ENCODE measurements at places on chromosomes 11 and 22.

- no peak for DNase-seq
These were observed 55.1 kb downstream of the BCR start for GRCh38 chr22:23235425-23235824.

- DNase-seq: no peak
These were observed 296.6 kb downstream of the LUZP2 start for GRCh38 chr11:24793479-24793878.

GRCh38 chr22:21078916-21079315 is 33.2 kb downstream of the LRRC74B start:
- no peak for DNase-seq

DNA sequence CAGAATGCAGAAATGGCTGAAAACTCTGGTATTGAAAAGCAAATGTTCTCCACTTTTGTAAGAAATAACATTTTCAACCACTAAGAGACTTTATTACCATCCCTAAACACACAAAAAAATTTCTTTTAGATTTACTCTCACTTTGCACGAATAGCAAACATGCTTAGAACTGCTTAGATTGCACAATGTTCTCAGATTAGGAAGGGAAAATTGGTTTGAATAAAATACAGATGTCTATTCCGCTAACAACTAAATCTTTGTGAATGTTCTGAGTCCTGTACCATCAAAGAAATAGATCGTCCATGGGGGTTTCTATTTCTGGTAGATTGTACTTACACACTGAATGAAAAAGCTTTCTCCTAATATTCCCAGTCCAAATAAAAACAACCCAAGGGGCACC is 40.1 kb downstream of the BDNF start:
- no peak for DNase-seq

DNA sequence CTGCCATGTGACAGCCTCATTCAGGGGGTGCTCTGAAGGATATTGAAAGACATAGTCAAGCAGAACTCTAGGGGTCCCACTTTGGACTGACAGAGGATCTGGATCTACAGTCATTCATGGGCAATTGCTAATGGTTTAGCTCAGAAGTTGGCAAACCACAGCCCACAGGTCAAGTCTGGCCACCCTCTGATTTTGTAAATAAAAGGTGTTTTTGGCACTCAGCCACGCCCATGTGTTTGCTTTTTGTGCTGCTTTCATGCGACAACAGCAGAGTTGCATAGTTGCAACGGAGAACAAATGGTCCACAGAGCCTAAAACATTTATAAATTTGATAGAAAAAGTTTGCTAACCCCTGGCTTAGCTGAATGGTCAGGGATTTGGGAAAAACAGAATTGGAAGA is 41.7 kb downstream of the RPS6KA4 start:
- DNase-seq: no peak

GRCh38 chr22:36589856-36590255 is 60.9 kb upstream of the EIF3D start:
- DNase-seq: no peak

DNA sequence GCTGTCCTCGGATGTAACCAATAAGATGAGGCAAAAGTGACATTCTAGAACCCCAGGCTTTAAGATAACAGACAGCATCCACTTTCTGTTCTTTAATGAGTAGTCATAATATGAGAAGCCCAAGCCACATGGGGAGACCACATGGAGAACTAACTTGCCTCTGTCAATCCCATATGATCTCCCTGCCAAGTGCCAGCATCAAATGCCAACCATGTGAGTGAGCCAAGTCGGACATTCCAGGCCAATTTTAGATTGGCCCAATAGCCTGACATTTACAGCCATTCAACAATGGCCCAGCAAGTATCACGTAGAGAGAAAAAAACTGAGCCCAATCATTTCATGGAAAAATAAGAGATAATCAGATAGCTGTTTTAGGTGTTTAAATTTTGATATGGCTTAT is 2048.3 kb upstream of the RAG2 start:
- DNase-seq: no peak

DNA sequence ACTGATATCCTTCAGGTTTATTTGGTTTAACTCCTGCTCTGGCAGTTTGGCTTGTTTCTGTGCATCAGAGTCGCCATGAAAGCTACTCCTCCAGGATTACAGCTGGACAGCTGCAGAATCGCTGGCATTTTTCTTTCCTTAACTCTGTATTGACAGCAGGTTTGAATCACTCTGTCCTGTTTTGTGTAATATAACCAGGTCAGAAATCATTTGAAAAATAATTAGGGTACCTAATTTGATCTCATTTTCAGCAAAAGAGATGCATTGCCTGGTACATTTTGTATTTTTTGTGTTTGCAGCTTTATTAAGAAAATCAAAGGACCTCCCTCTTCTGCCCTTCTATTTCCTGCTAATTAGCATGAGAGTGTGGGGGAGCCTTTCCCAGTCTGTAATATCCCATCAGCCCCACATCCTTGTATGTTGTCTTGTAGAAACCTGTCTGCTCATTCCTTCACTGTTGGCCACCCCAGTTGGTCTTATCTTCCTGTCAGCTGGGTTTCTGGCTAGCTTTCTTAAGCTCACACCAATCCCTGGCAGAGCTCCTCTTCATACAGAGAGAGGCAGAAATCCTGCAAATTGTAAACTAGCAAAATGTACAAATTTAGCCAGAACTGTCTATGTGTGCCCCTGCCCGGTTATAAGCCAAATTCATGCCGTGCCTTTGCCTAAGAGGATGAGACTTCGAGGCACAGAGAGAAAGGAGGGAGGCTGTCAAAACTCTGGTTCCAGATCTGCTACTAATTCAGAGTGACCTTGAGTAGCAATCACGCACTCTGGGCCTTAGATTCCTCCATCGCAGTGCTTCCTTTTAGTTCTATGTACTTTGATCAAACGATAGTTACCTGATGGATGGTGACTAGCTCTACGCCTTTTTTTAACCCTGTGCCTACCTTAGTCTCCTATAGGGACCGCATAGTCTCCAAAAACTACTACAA is 200.6 kb downstream of the NAV2 start:
- no peak for DNase-seq

GRCh38 chr11:64121663-64122410 is 44.1 kb downstream of the MACROD1 start:
- no peak for DNase-seq

- DNase-seq: no peak
These were observed 492 bp upstream of the LUZP2 start for GRCh38 chr11:24496386-24496735.
